ENCODE measurements at places on chromosomes 2 and 18. TPM values are rescaled to one million over a fixed set of nuclear protein-coding genes. Genes with fewer than 3 reads are reported as not detected.
A peak's percentile ranks its signal among the peaks of the same experiment; 100 is the strongest.

GRCh38 chr2:176852667-176853066 is 359.9 kb upstream of the HNRNPA3 start:
- no peak for DNase-seq

DNA sequence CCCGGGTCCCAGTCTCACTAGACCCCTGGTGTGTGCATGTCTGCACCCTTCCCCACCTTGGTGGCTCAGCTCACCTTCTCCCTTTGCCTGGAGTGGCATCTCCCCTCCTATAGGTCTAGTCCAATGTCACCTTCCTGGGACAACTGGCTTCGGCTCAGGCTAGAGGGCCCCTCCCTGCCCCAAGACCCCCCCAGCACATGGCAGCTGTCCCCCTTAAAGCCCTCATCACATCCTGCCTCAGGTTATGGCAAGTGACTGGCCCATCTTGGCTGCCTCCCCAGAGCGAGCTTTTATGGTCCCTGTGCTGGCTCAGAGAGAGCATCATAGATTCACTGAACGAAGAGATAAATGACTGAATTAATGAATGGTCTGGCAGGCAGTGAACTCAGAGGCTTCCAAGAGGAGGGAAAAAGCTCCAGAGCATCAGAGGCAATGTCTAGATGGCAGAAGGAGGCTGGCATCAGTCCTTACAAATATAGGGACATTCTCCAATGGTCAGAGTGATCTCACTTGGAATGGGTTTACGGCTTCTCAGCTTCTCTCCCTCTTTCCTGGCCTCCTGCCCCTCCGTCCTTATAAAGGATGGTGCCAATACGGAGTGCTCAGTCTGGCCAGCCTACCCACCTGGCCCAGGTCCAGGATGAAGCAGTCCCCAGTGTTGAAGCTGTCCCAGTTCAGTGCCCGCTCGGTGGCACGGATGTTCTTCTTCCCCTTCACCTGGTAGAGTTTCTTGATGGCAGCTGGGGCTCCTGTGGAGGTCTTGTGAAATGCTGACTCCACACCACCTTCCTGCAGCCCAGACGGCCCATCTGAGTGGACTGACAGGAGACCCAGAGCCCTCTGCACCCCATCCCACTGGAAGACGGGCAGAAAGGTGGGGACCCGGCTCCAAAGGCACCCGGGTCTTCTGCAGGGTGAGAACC is 9.4 kb downstream of the CAPG start:
- no peak for DNase-seq

DNA sequence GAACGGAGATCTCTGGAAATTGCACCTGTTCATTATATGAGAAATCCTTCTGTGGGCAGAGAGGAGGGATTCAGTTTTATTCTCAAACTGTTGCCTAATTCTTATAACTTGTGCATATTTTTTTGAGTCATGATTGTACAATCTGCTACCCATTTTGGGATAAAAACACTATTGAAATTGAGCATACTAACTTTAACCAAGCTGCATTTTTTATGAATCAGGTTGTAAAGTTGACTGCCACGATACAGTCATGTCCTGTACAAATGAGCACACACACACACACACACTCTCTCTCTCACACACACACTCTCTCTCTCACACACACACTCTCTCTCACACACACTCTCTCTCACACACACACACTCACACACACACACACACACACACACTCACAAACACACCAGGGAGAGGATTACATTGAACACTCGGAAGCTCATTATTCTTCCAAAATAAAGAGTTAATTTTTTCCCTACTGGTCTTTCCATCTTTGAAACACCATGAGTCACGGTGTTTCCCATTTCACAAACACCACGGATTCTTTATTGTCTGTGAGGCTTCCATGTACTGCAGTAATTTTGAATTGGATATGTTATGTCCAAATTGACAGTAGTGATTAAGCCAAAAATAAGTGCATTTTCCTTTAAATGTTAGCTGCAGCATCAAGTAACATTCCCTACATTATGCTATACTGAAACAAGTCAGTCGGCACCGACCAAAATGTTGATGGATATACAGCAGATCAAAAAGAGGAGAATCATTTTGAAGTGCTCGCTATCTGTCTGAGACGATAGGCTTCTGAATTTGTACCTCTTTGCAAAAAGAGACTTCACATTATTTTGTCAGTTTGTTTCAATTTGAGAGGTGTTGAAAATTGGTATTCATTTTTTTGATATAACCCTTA is 216.9 kb downstream of the ARHGAP15 start:
- DNase-seq, result no peak

DNA sequence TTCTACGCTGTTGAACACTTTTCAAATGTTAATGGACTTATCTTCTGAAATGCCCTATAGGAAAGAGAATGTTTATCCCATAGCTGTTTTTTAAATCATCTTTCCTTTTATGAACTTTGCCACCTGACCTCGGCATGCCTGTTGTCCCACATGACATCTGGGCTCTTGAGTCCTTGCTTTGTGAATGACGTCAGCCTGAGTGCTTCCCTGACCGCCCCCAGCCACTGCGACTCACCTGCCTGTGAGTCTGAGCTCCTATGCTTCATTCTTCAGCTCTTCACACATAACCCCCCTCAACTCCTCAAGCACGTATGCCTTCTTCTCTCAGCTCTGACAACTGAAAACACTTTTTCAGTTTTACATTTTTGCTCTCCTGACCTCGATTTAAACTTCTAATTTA is 166.8 kb downstream of the DCDC2C start:
- DNase-seq, result no peak

- DNase-seq, result no peak
Observed at GRCh38 chr2:85174943-85175342, 41.8 kb downstream of the TCF7L1 start.

DNA sequence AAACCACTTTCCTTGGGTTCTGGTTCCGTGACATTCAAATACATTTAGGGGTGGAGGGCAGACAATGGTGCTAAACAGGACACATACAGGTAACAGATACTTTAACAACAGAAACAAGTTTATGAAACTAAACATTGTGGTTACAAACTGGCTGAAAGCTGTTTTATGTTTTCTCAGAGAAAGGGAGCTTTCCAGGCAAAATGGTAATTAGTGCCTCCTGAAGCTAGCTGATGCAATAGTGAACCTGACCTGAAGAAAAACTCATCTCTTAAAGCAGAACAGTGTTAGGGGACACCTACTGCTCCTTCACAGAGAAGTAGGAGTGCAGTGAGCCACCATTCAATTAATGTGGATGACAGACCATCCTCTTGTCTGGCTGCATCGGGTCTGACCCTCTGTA is 138.9 kb downstream of the CCDC148 start:
- DNase-seq, result no peak

GRCh38 chr2:237886685-237887481 is 27.5 kb downstream of the RAMP1 start:
- DNase-seq, result no peak

- DNase-seq, result no peak
Observed at GRCh38 chr2:235534678-235535422, 41.0 kb downstream of the AGAP1 start.

DNA sequence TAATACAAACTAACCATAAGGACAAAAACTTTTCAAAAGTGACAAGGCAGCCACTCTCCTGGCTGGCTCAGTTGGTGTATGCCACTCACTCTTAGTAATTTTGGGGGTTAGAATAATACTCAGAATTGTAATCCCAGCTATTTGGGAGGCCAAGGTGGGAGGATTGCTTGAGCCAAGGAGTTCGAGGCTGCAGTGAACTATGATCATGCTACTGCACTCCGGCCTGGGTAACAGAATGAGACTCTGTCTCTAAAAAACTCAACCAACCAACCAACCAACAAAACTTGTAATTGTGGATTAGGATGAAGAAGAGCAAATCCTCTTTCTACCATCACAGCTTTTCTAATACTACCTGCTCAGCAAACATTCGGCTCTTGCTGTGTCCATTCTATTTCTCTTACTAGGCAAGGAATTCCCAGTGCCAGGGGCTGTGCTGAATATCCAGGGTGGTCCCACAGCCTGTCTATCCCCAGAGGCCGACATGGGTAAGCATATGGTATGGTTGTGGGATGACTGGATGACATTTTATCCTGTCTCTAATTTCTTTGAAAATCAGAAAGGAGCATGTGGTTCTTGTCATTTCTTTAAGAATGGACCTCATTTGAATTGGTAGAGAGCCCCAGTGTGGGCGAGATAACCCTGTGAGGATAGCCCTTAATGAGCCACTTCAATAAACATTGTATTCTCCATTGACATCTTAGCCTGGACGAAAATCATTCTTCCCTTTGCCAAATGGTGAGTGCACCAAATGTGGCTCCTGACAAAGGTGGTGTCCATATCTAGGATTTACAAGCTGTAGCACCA is 220.1 kb downstream of the MYCN start:
- DNase-seq, result no peak

- DNase-seq, result no peak
Observed at GRCh38 chr2:176753752-176754474, 458.7 kb upstream of the HNRNPA3 start.

DNA sequence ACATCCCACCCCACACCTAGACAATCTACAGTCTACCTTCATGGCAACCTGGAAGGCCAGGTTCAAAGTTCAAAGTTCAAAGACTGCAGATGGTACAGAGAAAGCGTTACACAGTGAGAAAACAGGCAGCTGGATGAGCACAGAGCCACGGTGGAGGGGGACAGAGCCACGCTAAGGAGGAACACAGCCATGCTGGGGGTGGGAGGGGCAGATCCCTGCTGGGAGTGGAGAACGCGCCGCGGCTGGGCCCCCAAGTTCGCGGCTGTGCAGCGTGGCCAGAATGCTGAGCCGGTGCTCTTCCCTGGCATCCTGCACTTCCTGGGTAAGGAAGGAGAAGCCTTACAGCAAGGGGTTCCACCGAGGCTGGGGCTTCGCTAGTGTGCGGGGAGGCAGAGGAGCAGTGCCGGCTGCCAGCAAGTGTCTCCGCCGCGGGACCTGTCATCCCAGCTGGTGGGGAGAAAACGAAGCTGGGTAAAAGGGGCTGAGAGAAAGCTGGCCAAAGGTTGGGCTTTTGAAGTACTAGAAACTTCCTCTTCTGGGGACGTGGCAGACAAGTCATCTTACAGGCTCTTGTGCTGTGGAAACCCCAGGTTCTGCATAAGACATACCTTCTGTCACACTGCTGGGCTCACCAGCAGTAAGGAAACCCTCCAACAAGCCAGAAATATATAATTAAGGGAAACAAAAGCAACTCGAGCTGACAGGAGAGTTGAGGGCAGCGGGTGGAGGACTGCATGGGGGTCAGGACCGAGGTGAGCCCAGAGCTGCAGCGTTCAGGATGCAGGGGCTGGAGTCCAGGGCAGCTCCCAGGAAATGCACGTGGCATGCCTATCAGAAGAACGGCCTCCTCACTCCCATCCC is 115.5 kb downstream of the HDAC4 start:
- no peak for DNase-seq

- DNase-seq, result no peak
Observed at GRCh38 chr18:24094561-24094960, 44.3 kb upstream of the CABYR start.

- no peak for DNase-seq
Observed at GRCh38 chr2:205343103-205343502, 339.2 kb upstream of the NRP2 start.

GRCh38 chr2:23939987-23940717 is at the start of gene UBXN2A:
TSS of gene UBXN2A (plus strand) at chr2:23940463. CDS start at chr2:23958315, 17,852 bp downstream.
- peak; percentile 82 for DNase-seq

- DNase-seq, result no peak
Observed at GRCh38 chr2:19195661-19196060, 162.8 kb downstream of the OSR1 start.

GRCh38 chr2:97761192-97761591 is 47.8 kb downstream of the ZAP70 start:
- DNase-seq, result no peak

DNA sequence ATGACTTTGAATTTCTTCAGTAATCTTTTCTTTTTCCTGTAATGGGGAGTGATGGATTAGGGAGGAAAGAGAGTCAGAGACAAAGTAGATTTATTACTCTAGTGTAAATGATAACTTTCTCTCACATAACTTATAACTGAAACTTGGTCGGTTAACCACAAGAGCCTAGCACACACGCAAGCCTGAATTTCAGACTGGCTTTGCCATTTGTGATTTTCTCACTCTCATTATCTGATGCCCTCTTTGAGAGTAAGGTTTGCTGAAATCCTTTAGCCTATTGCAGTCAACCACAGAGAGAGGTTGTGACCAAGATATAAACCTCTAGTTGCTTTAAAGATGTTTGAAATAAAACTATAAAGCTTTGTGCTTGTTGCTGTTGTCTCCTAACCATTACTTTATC is 117.9 kb upstream of the NETO1 start:
- no peak for DNase-seq

- no peak for DNase-seq
Observed at GRCh38 chr18:79949697-79950487, 1.6 kb downstream of the SLC66A2 start.

DNA sequence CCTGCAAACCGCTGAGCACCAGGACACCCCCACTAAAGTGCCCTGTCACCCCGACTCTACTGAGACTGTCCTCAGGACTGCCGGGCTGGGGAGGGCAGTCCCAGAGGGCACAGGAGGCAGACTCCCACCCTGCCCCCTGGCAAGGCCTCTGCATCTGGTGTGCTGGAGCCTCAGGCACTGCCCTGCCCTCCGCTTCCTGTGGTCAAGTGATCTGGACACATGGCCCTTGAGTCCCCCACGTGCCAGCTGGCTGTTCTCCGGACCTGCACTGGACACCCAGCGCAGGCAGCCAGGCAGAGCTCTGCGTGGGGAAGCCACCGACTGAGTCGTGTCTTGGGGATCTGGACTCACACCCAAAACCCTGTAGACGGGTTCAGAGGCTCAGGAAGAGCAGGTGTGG is 217.7 kb downstream of the TWIST2 start:
- no peak for DNase-seq

- no peak for DNase-seq
Observed at GRCh38 chr2:124973396-124973795, 948.3 kb downstream of the CNTNAP5 start.

- no peak for DNase-seq
Observed at GRCh38 chr2:79855264-79856006, 342.6 kb downstream of the CTNNA2 start.

- DNase-seq, result no peak
Observed at GRCh38 chr2:223203971-223204929, 152.3 kb downstream of the KCNE4 start.

Gene PLB1
- polyA plus RNA-seq, result 10.3 TPM

Gene FAM168B
- 72.6 TPM for polyA plus RNA-seq

Gene LIMS2
- 39.6 TPM for polyA plus RNA-seq

Gene CAPN14
- polyA plus RNA-seq, result 0.04 TPM

Gene MALT1
- 12.8 TPM for polyA plus RNA-seq

Gene OTOS
- not detected for polyA plus RNA-seq

Gene RFTN2
- 18.9 TPM for polyA plus RNA-seq

Gene SERPINB13
- not detected for polyA plus RNA-seq

Gene EML6
- not detected for polyA plus RNA-seq

Gene REEP1
- 35.8 TPM for polyA plus RNA-seq
